ENCODE measurements at places on chromosomes 4 and X.

DNA sequence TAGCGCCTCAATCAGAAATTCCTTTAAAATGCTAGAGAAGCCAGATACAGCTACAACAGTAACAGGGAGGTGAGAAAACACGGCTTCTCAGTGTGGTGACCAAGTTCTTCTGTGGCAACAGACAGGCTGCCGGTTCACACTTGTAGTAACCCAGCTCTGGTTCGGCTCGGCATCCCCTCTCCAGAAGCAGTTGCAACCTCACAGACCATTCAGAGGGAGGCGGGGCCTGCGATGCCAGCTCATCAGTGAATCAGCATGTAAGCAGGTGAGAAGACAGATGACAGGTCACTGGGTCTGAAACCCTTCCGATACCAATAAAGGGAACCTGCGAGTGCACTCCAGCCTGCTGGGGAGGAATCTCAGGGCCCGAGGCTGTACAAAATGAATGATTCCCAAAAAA lies 251.0 kb downstream of the KCNIP4 start:
- DNase-seq = no peak

DNA sequence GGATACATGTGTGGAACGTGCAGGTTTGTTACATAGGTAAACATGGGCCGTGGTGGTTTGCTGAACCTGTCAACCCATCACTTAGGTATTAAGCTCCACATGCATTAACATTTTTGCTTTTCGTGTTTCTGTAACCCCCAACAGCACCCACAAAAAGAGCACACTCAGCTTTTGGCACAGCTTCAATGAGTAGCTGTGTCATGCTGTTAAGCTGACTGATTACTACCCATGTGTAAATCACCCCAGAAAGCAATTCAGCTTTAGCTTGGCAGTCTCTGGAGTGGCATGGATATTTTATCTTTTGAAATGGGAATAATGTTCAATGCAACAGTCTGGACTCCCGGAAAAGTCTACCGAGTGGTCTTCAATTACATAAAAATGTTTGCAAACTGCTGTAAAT lies 734.3 kb downstream of the STIM2 start:
- no peak for DNase-seq

- peak; percentile 35 for DNase-seq
Observed at GRCh38 chr4:127604949-127605709, 27.6 kb upstream of the INTU start.

DNA sequence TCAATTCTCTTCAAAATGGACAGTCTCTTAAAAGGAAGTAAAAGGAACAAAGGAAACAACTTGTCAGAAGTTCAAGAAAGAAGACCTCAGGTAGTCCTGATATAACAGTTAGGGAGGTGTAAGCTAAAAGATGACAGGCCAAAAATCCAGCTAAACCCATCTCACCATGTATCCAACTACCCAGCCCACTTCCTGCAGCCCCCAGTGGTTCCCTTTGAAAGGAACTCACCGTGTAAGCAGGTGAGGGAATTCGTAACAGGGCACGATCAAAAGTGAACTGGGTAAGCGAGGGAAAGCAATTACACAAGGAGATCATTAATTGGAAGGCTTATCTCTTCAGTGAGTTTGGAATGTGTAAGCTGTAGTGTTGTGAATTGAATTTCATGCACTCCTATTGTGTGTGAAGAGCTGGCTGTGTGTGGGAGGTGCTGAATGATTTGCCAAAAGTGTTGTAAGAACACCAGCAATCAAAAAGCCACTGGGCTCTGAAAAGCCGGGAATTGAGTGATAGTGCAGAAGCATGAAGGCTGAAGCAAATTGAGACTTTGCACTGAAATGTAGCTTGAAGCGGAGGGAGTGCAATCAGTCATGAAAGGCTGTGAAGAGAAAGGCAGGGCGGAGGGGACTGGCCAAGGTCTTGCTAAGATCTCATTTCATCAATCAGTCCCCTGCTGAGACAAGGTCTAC lies 914.2 kb upstream of the LCORL start:
- no peak for DNase-seq

- DNase-seq = peak; percentile 50
Observed at GRCh38 chr4:76562836-76563453, 127.9 kb downstream of the SHROOM3 start.

- no peak for DNase-seq
Observed at GRCh38 chr4:139736661-139737060, 71.0 kb downstream of the MGST2 start.

GRCh38 chrX:11970578-11971359 lies 167.5 kb upstream of the FRMPD4 start:
- DNase-seq = peak; percentile 15

DNA sequence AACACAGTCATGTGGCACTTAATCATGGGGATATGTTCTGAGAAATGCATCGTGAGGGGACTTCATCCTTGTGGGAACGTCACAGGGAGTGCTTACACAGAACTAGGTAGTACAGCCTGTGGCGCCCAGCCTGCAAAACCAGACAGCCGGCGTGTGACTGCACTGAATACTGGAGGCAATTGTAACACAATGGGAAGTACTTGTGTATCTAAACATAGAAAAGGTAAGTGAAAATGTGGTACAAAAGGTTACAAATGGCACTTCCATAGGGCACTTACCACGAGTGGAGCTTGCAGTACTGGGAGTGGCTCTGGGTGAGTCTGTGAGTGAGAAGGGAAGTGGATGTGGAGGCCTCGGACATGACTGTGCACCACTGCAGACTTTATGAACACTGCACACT lies 5.2 kb downstream of the TLR3 start:
- DNase-seq = no peak

DNA sequence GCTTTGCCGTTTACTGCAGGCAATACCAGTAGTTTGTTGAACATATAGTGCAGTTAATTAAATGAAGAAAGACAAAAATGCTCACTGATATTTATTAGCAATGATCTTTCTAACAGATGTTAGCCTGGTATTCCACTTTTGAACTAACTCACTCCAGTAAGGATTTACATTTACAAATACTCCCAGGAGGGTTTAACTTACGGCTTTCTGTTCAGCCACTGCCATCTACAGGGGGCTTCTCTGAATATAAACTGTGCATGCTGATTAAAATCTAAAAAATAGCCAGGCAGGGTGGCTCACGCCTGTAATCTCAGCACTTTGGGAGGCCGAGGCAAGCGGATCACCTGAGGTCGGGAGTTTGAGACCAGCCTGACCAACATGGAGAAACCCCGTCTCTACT lies 2.2 kb upstream of the SRD5A3 start:
- no peak for DNase-seq

DNA sequence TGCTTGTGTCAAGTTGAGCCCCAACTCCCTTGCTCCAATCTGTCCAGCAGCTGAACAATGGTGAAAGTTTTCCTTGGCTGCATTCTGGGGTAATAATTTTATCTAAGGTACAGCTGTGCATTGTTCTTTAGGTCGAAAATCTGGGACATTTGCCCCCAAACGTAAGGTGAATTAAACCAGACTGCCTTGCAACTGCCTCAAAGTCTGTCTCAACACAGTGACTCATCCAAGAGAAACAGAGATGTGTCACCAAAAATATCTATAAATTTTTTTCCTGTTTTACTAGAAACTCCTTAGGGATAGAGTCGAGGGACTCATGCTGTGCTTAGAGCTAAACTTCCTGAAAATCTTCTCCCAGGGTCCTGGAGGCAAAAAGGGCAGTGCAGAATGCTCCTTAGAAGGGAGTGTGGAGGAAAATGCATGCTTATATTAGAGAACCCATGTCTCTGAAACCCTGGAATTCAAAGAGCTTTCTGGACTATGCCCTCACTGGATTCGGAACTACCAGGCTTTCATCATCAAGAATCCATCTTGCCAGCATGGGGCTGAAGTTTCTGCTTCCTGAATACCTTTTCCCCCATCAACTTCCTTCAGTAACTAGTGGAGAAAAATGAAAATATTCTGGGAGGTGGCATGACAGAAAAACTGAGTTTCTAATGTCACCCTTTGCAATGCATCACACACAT lies 115.7 kb downstream of the PALLD start:
- peak; percentile 92 for DNase-seq

DNA sequence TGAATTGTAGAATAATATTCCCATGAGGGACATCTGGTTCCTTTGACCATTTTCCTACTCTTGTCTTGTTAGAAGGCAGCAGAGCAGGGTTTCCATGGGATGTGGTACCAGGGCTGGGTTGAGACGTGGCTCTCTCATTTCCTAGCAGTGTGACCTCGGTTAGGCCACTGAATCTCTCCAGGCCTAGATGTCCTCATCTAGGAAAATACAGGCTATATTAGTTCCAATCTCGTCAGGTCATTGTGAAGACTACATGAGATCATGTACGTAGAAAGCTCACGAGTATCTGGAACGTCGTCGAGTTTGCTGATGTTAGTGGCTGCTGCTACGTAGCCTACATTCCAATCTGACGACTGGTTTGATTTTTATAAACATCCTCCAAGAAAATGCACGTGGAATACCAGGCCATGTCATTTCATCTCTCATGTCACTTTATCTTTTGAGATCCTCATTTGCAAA lies 278.2 kb upstream of the GATB start:
- DNase-seq = peak; percentile 39

- DNase-seq = no peak
Observed at GRCh38 chr4:35695421-35695820, 548.9 kb downstream of the ARAP2 start.

- peak; percentile 45 for DNase-seq
Observed at GRCh38 chr4:149158817-149159216, 656.8 kb downstream of the IQCM start.

- DNase-seq = no peak
Observed at GRCh38 chr4:211033-211511, 86.8 kb downstream of the ZNF718 start.

- no peak for DNase-seq
Observed at GRCh38 chrX:24567169-24567568, 80.0 kb downstream of the PCYT1B start.

GRCh38 chr4:183008492-183008891 lies 90.6 kb upstream of the WWC2 start:
- DNase-seq = no peak

GRCh38 chr4:48031802-48032525 lies 15.4 kb downstream of the NIPAL1 start:
- peak; percentile 50 for DNase-seq

Measured in fibroblast of skin of back (primary cell).